Mesothelial cell of epicardium (in vitro differentiated cells): ENCODE measurements at places on chromosomes 3 and 15. TPM values are rescaled to one million over a fixed set of nuclear protein-coding genes. Genes with fewer than 3 reads are reported as not detected.

The ADAM10 gene
- 176 to 190 TPM (median 181 TPM) in 3 replicates for total RNA-seq

The CIAO2A gene
- 39.3 to 42.3 TPM (median 41.8 TPM) in 3 replicates for total RNA-seq

The CHRNA7 gene
- 2.2 to 3.0 TPM (median 2.9 TPM) in 3 replicates for total RNA-seq

GRCh38 chr15:36608180-36608579, 28.8 kb downstream of the CDIN1 start:
- H3K36me3 ChIP-seq = peaks cover 6% of the 10 kb centered on the region
- DNase-seq = no peak
- no peak overlapping the region for H3K4me3 ChIP-seq
- peaks cover 44% of the 10 kb centered on the region for H3K4me1 ChIP-seq

GRCh38 chr3:11705049-11705448, 61.3 kb upstream of the VGLL4 start:
- H3K36me3 ChIP-seq = peaks cover 35% of the 10 kb centered on the region
- H3K27ac ChIP-seq = no peak overlapping the region
- H3K27me3 ChIP-seq = no peaks in the 10 kb centered on the region
- no peaks in the 10 kb centered on the region for H3K4me1 ChIP-seq
- no peak for DNase-seq
- H3K4me3 ChIP-seq = no peak overlapping the region

DNA sequence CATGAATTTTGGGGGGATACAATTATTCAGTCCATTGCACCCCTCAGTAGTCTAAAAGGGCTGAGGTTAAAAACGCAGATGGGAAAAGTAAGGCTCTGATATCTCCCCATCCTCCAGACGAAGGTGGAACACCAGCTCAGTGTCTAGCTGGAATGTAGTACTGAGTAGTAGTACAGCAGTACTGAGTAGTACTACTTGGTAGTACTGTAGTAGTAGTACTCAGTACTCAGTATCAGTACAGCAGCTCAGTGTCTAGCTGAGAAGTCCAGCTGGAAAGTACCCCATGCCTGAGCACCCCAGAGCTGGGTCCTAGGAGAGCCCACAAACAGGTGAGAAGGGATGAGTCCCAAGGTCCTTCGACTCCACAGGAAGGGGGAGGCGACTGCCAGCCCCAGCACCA, 148.7 kb downstream of the XXYLT1 start:
- no peaks in the 10 kb centered on the region for H3K36me3 ChIP-seq
- no peak overlapping the region for H3K27ac ChIP-seq

DNA sequence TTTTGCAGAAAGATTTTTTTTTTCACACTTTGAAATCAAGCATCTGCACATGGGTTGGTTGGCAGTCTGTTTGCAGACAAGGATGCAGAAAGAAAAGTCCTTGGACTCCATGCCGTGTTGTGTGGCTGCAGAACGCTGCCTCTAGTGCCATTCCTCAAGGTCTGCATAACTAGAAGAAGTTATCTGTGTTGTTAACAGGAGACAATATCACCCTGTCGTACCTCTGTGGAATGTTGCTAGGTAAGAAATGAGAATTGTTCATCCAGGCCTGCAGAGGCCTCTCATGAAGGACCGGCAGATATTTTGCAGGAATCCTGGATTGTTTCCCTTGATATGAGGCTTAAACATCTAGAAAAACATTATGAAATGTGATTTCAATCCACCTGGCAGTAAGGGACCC, 58.5 kb upstream of the PPARG start:
- no peak overlapping the region for H3K4me3 ChIP-seq
- H3K27me3 ChIP-seq = peaks cover 3% of the 10 kb centered on the region
- H3K4me1 ChIP-seq = peaks cover 46% of the 10 kb centered on the region
- no peak for DNase-seq

DNA sequence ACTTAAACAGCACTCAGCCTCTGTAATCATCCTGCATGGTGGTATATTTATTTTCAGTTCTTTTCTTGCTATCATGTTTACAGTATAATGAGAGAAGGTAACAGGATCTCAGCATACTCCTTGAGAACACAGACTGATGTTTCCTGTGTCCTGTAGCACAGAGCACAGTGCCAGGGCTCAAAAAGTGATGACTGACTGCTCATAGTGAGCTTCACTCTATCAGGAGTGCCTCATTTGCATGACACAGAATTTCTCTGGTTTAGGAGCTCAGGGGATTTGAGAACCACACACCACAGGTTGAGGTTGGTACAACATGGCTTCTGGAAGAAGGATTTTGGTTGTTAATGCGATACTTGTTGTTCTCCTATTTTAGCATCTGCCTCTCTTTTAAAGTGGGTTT, 68.5 kb upstream of the SLC2A2 start:
- no peak overlapping the region for H3K4me3 ChIP-seq
- H3K4me1 ChIP-seq = peaks cover 12% of the 10 kb centered on the region
- peaks cover 4% of the 10 kb centered on the region for H3K36me3 ChIP-seq

DNA sequence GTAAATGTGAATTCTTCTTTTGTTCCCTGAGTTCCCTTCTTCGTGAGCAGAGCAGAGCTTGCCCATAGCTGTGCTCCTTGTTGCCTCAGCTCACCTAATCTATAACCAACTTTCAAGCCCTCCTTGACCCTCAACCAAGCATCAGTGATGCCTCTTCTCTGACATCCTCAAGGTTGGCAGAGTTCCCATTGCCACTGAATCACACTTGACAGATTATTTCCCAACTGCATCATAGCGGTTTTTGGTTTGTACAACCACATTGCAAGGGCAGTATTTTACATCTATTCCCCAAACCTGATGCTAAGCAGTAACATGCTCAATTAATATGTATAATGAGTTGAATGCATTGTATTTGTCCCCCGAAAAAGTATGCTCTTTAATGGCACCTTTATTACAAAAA, 133.0 kb upstream of the SNTN start:
- H3K27me3 ChIP-seq = peaks cover 41% of the 10 kb centered on the region
- no peaks in the 10 kb centered on the region for H3K4me1 ChIP-seq
- no peak overlapping the region for H3K4me3 ChIP-seq
